ENCODE measurements at places on chromosomes 5 and 9.

- DNase-seq: no peak
Measured at GRCh38 chr5:57211039-57211438, 37.2 kb downstream of the GPBP1 start.

- peak; percentile 54 for DNase-seq
Measured at GRCh38 chr5:95781101-95781583, 41.4 kb downstream of the GLRX start.

DNA sequence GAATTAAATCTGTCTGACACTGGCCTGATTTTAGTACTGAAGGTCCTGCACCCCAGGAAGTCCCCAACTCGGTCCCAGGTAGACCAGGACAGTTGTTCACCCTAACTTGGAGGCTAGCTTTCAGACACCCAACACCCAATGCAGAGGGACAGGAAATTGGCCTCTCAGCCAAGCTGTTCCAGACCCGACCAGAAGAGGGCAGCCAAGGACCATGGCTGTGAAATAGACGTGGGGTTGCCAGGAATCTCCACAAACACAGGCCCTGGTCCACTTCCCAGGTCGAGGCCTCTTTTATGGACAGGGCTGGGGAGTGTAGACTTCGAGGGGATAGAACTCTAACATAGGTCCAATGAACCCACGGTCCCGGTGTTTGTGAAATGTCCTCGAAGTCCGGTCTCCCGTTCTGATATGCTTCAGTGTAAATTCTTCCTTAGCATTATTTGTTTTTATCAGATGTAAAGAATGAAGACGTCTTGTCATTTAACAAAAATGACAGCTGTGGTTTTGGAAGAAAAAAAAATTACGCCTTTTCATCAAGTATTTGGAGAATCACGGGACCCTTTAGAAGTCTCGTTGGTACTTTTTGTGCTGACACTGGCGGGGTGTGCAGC lies 260.3 kb upstream of the ADAMTS16 start:
- no peak for DNase-seq

- no peak for DNase-seq
Measured at GRCh38 chr5:42896523-42896922, 84.8 kb upstream of the SELENOP start.

- DNase-seq: no peak
Measured at GRCh38 chr5:134536876-134537275, 11.4 kb downstream of the JADE2 start.

- DNase-seq: no peak
Measured at GRCh38 chr5:7846327-7846726, 4.6 kb downstream of the CFAP90 start.

GRCh38 chr9:122099271-122099869 lies 6.3 kb upstream of the TTLL11 start:
- DNase-seq: peak; percentile 71

GRCh38 chr5:72145348-72145747 lies 38.1 kb downstream of the MAP1B start:
- no peak for DNase-seq

DNA sequence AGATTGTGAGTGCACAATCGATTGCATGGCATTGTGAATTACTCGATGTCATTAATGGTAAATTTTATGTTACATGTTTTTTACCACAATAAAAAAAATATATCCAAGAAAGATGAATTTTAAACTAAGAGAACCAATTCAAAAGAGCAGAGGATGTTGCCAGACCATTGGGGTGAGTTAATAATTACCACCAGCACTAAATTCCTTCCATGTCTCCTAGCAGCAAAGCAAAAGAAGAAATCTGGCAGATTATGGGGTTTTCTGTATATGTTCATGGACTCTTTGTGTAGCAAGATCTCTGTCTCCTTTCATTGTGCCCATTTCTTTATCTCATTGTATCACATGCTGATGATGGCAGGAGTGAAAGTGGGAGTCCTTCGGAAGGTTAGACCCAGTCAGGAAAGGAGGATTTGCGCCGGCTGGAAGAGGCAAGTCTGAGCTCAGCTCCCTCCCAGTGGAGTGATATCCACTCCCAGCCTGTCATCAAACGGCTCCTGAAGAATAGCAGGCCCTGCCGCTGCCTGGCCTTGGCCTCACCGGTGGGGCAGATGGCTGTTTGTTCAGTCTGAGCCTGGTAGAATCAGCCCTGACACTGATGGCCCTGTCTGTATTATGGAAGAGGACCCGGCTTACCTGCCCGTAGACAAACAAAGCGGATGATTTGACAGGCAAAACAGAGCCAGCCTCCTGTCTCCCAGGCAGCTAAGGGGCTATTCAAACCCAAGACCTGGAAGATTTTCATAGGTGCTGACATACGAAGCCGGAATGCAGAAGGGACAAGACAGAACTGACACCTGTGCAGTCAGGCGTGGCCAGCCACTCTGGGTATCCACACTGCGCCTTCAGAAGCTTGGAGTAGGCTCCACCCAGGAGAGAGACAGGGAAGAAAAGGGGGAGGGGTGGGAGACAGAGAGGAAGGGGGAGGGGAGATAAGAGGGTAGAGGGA lies 21.9 kb upstream of the FOXE1 start:
- no peak for DNase-seq

- no peak for DNase-seq
Measured at GRCh38 chr5:165837286-165837685, 2331.9 kb downstream of the MAT2B start.

DNA sequence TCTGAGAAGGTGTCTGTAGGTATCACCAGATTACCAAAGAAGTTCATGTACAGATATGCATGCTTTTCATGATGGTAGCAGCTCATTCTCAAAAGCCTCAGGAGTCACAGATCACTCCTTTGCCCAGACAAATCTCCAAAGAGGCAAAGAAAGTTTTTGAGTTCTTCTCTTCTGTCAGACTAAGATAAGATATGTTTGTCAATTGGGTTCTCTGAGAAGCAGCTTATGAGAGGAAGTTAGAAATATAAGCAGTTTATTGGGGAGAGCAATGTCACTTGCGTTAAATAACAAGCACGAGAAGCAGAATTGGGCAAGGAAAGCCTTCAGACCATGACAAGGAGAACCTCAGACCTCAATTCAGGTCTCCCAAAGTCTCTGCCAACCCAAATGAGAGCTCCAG lies 219.2 kb upstream of the KLF4 start:
- DNase-seq: no peak

DNA sequence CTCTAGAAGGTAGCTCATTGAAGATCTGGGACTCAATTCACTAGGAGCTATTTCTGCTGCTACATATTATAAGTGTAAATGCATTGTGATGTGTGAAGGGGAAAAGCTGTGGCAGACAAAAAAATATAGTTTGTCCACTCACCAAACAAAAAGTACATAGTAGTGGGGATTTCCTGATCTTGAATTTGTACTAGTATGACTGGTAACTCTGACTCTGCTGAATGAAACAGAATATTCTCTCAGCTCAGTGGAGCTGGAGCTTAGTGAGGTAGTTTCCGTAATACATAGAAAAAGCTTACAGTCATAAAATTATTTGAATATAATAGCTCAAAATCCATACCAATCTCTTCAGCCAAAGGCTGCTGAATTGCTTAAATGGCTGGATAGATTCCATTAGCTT lies 455.6 kb upstream of the CD180 start:
- no peak for DNase-seq

- DNase-seq: no peak
Measured at GRCh38 chr5:456351-457194, 13.6 kb downstream of the EXOC3 start.

- DNase-seq: no peak
Measured at GRCh38 chr5:96431376-96432187, 1.5 kb downstream of the PCSK1 start.

- no peak for DNase-seq
Measured at GRCh38 chr9:78866207-78867132, 569.5 kb downstream of the PSAT1 start.

- no peak for DNase-seq
Measured at GRCh38 chr5:68093455-68094159, 121.9 kb upstream of the PIK3R1 start.

GRCh38 chr9:117744369-117744768 lies 40.2 kb downstream of the TLR4 start:
- DNase-seq: no peak

DNA sequence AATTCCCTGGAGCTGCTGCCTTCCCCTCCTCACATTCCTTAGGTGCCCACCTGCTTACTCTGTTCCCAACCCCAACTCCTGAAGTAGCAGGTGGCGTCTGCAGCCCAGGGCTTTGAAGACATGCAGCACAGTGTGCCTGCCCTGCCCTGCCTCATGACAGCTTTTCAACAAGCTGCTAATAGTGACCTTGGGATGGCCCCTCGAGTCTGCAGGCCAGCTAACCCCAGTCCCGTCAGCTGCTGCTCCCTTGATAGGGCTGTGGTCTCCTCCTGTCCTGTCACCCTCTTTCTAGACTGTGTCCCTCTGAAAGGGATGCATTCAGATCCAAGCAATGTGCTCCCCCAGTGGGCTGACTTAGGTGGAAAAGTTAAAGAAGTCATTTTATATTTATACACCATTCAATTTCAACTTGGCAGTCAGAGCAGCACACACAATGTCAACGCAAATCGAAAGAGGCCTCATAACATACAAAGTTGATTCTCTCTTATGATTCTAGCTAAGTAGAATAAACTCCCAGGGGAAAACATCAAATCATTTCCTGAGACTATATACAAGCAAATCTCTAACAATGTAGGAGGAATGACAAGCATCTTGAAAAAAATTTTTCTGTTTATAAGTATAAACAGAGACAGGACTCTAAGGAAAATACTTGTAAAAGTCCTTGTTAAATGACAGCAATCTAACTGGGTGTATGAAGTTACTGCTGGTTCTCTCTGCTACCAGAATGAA lies 37.9 kb downstream of the ADRB2 start:
- no peak for DNase-seq

DNA sequence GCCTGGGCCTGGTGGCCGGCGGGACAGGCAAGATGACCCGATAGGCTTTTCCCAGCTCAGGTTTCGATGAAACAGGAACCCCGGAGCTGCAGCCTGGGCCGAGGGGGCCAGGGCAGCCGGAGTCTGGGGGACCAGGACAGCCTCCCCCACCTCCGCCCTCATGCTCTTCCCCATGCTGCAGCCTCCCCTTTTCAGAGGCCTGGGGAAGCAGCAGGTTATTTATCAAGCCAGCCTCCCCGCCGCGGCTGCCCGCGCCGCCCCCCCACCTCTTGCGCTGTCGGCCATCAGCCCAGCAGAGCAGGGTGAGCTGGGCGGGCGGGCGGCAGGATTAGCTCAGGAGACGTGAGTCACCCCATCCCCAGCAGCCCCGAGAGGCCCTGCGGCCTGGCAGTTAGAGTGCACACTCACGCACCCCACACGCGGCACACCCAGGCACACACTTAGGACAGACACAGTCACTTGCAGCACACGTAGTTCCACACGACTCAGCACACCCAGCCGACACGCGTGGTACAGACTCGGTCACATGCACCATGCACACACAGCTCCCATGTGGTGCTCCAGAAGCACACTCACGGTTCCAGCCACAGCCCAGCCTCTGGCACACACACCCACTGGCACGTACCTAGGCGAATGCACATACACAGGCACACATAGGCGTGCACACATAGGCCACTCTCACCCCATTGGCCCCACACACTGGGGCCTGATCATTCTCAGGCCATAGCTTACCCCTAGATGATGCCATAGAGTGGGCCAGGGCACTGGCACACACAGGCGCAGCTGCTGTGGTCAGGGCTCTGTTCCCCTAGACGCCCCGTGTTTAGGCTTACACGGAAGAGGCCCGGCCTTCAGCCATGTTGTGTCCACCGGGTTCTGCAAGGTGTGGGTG lies 13.0 kb downstream of the CXXC5 start:
- DNase-seq: no peak

DNA sequence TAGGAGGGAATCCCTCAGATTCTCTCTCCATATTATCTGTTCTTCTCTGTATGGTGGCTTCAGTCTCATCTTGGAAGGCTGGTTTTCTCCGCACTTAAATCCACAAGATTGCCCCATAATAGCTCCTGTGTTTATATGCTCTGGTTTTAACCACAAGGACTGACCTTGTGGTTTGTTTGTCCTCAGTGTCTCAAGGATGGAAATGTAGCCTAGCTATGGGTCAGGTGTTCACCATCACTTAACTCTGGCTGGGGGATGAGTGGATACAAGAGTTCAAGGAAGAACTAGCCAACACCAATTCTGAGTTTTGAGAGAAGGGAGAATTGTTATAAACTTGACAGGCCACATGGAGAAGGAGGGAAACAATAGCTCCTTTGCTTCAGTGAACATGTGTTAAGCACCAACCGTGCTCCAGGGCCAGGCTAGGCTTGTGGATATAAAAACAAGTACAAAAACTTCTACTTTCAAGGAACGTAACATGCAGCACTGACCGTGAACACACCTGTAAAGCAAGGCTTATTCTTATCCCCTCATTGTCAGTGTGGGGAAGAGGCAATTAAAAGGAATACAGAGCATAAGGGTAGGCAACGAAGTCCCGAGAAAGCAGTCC lies 75.6 kb upstream of the VLDLR start:
- DNase-seq: no peak

DNA sequence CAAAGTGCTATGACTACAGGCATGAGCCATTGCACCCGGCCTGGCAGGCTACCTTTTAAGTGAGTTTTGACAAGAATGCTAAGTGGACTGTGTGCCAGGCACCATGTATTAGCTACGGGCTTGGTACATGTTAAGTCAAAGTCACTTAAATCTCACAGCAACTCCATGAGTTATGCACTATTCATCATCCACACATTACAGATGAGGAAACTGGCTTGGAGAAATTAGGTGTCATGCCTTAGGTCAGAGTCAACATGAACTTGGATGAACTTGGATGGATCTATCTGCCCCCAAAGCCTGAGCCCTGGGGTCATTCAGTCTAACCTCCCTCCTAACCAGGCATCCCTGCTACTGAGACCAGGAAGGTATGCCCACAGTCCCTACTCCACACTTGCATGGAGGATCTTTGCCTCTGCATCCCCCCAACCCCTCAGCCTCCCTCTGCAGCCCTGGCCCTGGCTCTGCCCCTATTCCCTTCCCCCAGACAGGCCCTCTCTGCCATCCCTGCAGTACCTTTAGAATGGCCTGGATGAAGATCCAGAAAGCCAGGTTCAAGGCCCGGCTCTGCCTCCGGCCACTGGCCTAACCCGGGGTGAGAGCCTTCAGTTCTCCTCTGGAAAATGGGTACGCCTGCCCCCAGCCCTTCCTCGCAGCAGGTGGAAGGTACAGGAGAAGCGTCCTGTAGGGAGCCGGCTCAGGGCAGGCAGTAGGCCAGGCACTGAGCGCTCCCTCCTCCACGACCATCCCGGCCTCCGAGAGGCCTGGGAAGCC lies 685 bp upstream of the ADGRD2 start:
- DNase-seq: no peak

DNA sequence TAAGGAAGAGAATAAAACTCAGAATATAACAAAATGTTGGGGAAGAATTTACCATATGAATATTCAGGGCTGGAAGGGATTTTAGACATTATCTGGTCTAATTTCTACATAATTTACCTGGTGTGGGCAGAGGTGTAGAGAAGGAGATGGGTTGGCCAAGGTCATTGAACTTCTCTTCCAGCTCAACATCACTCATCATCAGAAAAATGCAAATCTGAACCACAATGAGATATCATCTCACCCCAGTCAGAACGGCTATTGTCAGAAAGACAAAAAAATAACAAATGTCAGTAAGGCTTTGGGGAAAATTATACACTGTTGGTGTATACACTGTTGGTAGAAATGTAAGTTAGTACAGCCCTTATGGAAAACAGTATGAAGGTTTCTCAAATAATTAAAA lies 121.7 kb downstream of the PTTG1 start:
- DNase-seq: no peak

- DNase-seq: no peak
Measured at GRCh38 chr5:76524868-76525267, 98.3 kb downstream of the F2RL2 start.

- DNase-seq: no peak
Measured at GRCh38 chr9:131674425-131675421, 65.2 kb downstream of the RAPGEF1 start.

- DNase-seq: no peak
Measured at GRCh38 chr5:151532416-151532815, 58.7 kb downstream of the FAT2 start.
